ENCODE measurements at places on chromosomes 2 and 18.

DNA sequence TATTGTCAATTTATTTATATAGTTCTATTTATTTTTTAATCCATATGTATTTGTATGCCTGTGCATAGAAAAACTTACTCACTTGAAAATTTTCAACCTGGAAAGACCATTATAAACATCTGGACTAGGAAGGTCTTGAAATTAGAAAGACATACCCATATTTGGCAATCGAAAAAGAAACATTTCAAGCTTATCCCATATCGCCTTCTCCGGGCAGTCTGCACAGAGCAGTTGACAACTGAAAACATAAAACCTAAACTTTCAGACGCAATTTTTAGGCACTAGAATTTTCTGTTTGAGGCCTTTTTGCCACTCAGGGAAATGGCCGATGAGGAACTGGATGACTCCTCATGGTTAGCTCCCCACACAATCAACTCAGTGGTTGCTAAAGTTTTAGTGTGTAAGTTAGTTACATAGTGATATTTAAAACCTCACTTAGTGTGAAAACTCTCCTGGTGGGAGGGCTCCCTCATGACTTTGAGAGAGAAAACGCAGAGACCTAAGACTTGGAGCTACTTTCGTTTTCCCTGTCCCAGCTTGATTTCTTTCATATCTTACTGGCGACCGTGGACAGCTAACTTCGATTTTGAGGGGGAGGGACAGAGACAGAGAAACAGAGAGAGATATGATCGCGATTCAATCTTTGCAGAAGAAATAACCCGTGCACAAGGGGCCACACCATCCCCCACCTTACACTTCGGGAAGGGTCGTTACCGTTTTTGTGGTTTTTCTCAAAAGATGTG is 3.2 kb upstream of the HOXD12 start:
- no peak for DNase-seq

- no peak for DNase-seq
Observed at GRCh38 chr18:6493194-6493593, 78.5 kb upstream of the L3MBTL4 start.

DNA sequence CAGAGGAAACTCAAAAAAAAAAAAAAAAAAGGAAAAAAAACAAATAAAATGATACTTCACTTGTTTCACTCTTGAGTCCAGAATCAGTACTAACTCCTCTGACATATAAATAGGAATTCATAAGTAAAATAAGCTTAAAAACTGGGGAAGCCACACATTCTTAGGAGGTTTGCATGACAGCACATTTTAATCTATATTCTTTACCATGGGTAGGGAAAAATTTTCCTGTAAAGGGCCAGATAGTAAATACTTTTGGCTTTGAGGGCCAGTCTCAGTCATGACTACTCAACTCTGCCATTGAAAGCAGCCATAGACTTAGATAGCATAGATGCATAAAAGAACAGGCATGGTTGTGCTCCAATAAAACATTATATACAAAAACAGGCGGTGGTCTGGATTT is 145.2 kb downstream of the BCL11A start:
- no peak for DNase-seq

DNA sequence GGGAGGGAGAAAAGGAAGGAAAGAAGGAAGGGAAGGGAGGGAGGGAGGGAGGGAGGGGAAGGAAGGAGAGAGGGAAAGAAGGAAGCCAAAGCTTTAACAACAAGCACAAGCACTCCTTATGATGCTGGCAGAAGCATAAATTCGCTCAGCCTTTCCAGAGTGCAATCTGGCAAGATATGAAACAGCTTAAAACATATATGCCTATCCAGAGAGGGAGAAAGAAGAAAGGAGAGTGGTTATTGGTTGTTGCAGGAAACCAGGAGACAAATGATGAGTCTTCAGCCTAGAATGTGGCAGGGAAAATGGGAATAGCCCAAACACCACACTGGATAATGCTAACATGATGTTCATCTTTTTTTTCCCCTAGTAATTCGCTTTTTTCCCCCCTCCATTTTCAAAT is 64.0 kb downstream of the STPG4 start:
- no peak for DNase-seq

DNA sequence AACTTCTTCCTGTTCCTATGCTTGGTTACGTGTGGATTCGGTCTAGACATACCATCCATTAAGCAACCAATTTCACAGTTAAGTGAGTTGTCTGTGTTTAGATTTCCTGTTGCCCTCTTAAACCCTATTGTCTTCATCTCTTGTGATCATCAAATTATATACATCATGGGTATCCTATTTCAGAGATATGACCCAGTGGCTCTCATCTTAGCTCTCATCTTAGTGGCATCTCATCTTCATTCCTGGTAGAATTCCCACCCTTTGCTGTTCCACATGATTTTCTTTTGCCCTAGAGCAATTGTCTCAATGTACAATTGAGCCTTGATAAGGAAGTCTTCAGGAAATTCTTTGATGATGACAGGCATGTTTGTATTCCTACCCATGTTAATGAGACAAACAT is 29.4 kb upstream of the FN1 start:
- DNase-seq, result no peak

GRCh38 chr2:46073540-46074046 is 223.6 kb upstream of the EPAS1 start:
- no peak for DNase-seq

GRCh38 chr2:134738141-134738870 is 19.5 kb upstream of the TMEM163 start:
- no peak for DNase-seq

- DNase-seq, result no peak
Observed at GRCh38 chr2:240405133-240405532, 30.3 kb upstream of the GPC1 start.

DNA sequence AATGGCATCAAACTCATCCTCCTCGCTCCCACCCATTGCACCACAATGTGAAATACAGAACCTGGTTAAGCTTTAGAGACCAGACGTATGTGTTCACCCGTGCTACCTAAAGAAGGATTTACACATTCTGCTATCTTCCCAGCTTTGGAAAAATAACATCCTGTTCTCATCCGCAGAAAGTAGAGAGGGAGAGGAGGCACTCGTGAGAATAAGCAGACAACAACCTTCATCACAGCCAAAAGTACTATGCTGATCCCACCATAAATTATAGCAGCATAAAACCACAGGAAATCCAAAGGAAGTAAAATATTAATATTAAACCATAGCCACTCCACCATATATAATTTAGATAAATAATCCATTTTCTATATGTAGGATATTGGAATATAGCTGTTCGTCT is 111.7 kb upstream of the NRP2 start:
- no peak for DNase-seq

All from breast epithelium (tissue), 4 donors.